H1 (cell line): ENCODE measurements at places on chromosomes 3 and 15. TPM values are rescaled to one million over a fixed set of nuclear protein-coding genes. Genes with fewer than 3 reads are reported as not detected.

DNA sequence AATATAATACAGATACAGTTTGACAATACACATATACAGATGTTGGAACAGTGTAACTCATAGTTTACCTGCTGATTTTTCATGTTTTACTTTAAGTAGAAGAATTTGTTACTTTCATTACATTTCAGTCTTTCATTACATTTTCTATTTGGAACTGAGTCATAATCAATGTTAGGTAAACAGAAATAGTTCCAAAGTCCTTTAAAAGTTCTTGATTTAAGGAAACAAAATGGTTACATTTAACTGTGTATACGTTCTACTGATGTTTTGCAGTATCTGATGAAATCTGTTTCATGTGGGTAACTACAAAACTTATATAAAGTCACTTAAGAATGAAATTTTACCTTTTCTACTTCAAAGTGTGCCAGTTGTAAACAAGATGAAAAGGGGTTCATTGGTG lies 721.2 kb downstream of the NAALADL2 start:
- no peak overlapping the region for H3K4me3 ChIP-seq
- H3K36me3 ChIP-seq, result no peaks in the 10 kb centered on the region
- no peak overlapping the region for H3K27ac ChIP-seq
- no peak for DNase-seq

Gene TAGLN3
- 7.2 and 7.5 TPM in 2 replicates for total RNA-seq

Gene SLC12A1
- total RNA-seq, result 1.0 TPM in 2 replicates

GRCh38 chr3:37990527-37990926 lies at the start of gene VILL:
VILL (plus strand) TSS chr3:37990786; CDS start chr3:37993673, 2,887 bp downstream.
- H3K27ac ChIP-seq, result no peak within 1 kb of the TSS
- H3K4me1 ChIP-seq, result peaks cover 9% of the 10 kb centered on the region
- DNase-seq, result no peak
- H3K36me3 ChIP-seq, result no peaks in the 10 kb centered on the region
- H3K4me3 ChIP-seq, result peak within 1 kb of the TSS; percentile 21; the same call in 1 of the 2 replicates

DNA sequence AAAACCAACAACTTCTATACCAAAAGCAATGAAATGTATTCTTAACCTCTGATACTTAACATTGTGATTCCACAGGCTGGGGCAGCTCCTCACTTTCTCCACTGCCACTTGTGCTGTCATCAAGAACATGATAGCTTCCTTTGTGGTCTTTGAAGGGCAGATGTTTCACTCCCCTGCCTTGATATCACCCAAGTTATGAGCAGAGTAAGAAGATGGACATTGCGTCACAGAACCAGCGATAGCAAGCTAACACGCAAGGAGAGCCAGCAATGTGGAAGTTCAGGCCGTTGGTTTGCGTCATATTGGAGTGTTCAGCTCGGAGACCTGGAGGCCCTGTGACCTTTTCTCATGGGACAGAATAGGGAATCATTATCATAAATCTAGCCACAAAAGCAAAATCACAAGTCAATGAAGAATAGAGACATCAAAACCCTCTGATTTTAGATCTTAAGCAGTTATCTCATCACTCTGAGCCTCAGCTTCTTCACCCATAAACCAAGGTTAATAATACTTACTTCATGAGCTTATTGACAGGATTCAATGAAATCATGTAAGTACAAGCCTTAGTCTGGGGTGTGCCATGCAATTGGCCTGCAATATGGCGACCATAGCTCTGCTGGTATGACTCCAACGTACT lies 183.8 kb upstream of the THBS1 start:
- no peak overlapping the region for H3K27ac ChIP-seq
- DNase-seq, result no peak
- H3K27me3 ChIP-seq, result no peaks in the 10 kb centered on the region
- no peaks in the 10 kb centered on the region for H3K4me1 ChIP-seq
